Activated T-helper 1 cell treated with anti-CD3 and anti-CD28 coated beads, Interleukin-2, amount 50 U/mL, for 16 hours (primary cell): ENCODE measurements at places on chromosomes 5 and 9.

DNA sequence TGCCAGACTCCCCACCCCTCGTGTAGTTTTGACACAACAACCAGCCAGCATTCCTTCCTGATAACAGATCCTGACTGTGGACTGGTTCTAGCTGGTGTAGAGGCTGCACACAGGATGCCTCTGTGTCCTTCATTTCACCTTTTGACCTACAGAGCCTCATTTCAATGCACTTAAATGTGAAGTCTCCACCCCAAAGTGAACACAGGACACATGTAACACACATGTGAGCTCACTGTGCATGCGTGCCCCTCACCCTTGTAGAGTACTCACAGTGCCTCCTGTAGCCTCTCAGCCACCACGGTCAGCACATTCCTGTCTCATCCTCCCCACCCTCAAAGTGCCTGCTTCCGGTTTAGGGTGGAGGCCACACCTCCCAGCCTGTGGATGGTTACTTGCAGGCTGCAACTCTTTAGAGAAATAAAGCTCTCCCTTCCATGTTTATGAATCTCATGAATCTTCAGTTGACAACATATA, 11.6 kb upstream of the NKD2 start:
- DNase-seq = no peak

- no peak for DNase-seq
Measured at GRCh38 chr9:116141864-116142561, 11.6 kb upstream of the PAPPA start.

- no peak for DNase-seq
Measured at GRCh38 chr5:176446884-176447590, 1.1 kb upstream of the FAF2 start.

- DNase-seq = no peak
Measured at GRCh38 chr9:87498046-87498810, 561 bp downstream of the DAPK1 start.

- DNase-seq = no peak
Measured at GRCh38 chr5:147971472-147971871, 65.1 kb upstream of the C5orf46 start.

GRCh38 chr5:151107084-151107483, 26.2 kb upstream of the TNIP1 start:
- DNase-seq = no peak

DNA sequence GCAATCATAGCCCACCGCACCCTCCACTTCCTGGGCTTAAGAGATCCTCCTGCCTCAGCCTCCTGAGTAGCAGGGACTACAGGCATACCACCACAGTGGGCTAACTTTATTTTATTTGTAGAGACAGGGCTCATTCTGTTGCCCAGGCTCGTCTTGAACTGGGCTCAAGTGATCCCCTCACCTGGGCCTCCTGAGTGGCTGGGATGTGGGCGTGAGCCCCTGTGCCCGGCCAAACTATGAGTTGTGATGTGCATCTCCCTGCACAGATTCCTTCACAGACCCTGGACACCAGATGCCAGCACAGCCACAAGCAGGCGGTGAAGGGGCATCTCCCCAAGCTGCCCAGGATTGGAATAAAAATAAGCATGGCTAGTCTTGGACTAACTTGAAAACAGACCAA, 244.9 kb upstream of the IRX1 start:
- DNase-seq = no peak

GRCh38 chr5:59521476-59521875, 372.1 kb downstream of the PDE4D start:
- no peak for DNase-seq

DNA sequence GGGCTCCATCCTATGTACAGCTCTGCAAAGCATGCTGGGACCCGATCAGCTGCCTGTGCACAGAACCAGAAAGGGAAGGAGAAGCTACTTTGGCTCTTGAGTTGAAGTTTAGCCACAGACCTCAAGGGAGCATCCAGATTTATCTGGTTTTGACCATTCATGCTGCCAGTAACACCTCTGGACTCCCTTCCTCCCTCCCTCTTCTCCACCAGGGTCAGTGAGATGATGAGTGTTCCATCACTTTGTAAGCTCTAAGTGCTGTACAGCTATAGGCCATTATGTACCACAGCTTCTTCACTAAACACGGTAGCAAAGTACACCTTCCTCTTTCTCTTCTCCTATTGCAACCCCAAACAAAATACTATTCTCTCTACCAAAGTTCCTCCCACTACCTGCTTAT, 77.9 kb downstream of the GLIS3 start:
- DNase-seq = no peak

DNA sequence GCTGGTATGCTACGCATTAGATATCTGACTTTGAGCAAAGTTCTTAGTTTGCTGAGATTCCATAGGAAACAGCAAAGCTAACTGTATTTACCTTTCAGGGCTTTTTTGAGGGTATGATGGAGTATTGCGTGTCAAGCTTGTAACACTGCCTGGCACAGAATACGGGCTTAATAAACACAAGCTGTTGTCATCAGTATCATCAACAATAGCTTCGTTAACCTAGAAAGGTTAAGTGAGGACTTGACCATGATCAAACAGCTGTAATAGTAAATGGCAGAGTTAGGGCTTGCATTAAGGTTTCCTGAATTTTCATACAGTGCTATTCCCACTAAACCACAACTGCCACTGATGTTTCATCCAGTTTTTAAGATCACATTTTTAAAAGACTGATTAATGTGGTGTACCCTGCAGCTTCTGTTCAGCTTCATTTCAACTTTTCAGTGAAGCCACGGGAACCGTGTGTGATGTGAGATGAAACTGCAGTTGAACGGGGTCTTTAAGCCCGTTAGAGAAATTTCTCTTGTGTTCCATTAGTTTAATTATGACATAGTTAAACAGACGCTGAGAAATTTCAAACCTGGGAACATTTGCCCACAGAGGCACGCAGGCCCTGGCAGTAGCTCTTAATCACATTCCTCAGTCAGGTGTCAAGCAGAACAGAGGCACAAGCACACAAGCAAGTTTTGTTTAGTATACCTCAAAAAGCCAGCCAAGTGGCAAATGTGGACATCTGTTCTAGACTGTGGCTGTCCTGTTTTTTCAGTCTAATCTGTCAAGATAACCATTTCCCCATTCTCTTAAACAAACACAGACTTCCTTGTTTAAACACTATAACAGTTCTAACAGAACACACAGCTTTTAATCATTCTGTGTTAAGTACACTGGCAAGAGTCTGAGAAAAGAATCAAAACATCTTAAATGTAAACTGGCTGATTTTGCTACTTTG, 147.1 kb downstream of the ZNF608 start:
- DNase-seq = no peak

DNA sequence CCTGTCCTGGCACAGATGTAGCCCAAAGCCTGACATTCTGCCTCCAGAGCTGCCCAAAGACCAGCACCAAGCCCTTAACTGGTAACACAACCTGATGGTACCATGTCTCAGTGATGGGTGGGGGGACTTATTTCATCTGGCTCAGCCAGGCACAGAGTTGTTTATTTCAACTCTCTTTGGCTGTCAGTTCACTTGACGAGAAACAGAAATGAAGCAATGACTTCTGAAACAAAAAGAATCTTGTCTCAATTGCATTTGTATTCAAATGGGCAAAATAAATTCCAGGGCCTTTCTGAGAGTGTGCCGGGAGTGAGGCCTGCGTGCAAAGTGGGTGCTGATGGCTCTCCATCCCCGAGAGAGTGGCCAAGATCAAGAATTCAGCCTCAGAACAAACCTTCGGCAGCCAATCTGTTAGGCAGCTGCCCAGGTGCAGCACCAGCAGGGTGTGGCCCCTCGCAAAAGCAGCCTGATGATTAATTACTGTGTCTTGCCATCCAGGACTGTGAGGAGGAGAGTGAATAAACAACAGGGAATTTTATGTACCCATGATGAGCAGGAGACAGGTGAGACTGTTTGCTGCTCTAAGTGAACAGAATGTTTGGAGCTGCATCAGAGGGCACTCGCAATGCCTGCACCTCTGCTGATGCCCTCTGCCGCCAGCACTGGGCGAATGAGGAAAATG, 238.0 kb downstream of the HSPA4 start:
- DNase-seq = no peak

DNA sequence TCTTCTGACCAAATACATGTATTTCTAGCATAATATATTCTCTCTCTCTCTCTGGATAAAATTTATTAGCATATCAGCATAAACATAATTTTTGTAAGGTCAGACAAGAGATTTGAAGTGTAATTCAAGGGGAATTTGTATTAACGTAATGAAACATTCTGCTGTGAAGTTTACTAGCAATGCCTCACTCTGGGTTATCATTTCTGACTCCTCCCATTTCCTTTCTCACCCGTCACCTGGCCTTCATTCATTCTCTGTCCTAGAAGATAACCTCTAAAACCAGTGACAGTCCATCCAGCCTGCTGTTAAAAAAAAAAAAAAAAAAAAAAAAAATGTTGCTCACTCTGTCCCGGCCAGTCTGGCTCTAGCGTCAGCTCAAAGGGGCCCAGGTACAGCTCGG, 27.1 kb downstream of the GRAMD2B start:
- no peak for DNase-seq

DNA sequence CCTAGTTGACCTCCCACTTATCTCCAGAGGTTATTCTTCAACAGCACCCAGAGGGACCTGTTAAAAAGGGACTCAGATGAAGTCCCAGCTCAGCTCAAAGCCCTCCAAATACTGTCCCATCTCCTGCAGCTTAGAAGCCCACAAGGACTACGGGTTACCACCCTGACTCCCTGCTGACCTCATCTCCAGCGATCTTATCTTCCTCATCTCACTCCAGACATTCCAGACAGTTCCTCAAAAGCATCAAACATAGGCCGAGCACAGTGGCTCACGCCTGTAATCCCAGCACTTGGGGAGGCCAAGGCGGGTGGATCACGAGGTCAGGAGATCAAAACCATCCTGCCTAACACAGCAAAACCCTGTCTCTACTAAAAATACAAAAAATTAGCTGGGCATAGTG, 263.8 kb upstream of the TLE4 start:
- no peak for DNase-seq

DNA sequence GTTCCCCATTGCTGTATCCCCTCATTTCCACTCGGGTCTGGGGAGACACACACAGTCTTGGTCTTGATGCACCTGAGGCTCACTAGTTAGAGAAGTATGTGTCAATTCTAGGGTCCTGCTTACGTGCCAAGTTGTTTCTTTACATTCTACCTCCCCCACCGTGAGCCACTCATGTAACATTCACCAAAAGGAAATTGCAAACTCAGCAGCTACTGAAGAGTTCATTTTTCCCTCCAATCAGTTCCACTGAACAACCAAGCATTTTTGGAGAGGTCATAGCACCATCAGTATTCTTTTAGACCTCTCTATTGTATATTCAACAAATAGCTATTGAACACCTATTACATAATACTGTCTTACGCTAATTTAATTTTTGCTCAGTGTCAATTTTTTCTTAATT, 281.1 kb downstream of the SH3GL2 start:
- no peak for DNase-seq

GRCh38 chr5:108418197-108418596, 36.3 kb upstream of the FBXL17 start:
- DNase-seq = no peak

DNA sequence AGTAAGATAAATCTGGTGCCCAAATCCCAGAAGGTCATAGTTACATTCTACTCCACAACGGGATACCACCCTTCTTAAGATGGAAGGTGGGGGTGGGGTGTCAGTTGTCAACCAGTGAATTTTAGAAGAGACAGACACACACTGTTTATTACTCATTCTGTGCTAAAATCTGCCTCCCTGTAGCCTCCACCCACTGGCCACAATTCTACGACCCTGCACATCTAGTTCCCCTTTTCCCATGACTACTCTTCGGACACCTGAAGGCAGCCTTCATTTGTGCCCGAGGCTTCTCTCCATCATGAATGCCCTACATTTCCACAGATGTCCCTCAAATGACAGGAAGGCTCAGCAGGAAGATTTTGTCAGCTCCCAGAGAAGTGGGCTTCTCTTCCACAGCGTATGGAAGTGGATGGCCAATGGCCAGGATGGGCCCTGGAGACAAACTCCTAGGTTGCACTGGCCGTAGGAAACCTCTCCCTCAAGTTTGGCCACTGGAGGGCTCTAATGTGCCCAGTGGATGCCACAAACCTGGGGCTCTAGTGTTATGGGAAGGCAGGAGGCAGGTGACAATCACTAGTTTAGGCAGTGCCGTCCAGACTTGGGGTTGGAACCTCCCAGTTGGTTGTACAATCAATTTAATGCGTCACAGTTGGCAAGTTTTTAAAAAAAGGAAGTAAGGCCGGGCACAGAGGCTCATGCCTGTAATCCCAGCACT, 46.6 kb downstream of the PTPN3 start:
- DNase-seq = no peak

DNA sequence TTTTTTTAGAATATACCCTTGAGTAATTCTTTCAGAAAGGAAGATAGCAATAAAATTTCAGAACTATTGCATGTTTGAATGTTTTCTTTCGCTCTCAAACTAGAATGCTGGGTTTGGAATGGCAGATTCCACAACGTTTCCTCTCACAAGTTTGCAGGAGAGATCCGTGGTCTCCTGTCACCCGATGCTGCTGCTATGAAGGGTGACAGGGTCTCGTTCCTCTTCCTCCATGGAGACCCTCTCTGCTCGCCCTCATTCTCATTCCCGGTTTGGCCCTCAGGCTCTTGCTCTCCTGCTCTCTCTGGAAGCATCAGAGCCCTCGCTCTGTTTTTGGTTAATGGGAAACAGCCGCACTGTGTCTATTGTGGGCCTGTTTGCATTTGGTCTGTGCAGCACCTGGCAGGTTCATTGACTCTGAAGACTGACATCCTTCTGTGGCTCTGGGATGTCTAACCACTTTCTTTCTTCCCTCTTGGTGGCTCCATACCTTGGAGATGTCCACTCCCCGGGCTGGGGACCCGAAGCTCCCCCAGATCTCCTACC, 12.6 kb upstream of the FAM163B start:
- no peak for DNase-seq

GRCh38 chr9:108073823-108074222, 584.3 kb upstream of the KLF4 start:
- no peak for DNase-seq

GRCh38 chr5:21889581-21889980, 963.6 kb downstream of the CDH12 start:
- no peak for DNase-seq

- peak; percentile 34 for DNase-seq
Measured at GRCh38 chr5:132385326-132386105, 16.0 kb downstream of the SLC22A5 start.
